Activated CD8-positive, alpha-beta memory T cell treated with anti-CD3 and anti-CD28 coated beads for 4 hours (primary cell): ENCODE measurements at places on chromosomes 4 and X.

DNA sequence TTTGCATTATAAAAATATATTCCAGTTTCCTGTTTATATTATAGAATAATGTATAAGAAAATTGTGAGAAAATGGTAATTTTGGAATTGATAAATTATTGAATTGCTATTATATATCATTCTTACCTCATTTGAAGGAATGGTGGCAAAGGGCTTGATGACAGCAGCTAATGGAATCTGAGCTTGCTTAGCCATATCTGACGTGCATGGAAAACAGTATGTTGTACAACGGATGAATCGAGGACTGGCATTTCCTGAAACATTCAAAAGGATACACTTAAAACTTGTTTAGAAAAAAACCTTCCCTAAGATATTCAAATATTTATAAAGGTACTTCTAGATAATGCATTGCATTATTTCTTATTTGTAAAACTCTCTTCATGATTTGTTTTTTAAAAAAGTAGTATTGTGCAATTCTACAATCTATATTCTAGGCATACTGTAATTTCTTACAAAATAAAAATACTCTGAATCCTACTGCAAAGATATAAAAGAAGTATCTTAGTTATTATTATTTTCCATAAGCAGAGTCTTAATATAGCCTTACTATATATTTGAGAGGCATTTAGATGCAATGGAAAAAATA is 38.3 kb downstream of the SEC24D start:
- no peak for DNase-seq

DNA sequence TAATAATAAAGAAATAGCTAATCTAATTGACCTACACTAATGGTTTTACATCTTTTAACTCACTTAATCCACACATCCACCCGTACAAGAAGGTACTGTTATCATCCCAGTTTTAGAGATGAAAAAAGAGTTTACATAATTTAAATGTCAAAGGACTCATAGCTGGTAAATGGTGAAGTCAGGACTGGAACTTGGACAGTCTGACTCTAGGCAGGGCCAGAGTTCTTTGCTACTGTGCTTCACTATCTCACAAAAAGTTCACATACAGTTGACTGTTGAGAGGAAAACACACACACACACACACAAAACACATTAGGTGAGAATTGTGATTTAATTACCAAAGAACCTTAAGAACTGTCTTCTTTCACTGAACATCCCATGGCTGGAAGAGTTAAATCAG is 71.2 kb upstream of the PRSS48 start:
- DNase-seq: no peak

DNA sequence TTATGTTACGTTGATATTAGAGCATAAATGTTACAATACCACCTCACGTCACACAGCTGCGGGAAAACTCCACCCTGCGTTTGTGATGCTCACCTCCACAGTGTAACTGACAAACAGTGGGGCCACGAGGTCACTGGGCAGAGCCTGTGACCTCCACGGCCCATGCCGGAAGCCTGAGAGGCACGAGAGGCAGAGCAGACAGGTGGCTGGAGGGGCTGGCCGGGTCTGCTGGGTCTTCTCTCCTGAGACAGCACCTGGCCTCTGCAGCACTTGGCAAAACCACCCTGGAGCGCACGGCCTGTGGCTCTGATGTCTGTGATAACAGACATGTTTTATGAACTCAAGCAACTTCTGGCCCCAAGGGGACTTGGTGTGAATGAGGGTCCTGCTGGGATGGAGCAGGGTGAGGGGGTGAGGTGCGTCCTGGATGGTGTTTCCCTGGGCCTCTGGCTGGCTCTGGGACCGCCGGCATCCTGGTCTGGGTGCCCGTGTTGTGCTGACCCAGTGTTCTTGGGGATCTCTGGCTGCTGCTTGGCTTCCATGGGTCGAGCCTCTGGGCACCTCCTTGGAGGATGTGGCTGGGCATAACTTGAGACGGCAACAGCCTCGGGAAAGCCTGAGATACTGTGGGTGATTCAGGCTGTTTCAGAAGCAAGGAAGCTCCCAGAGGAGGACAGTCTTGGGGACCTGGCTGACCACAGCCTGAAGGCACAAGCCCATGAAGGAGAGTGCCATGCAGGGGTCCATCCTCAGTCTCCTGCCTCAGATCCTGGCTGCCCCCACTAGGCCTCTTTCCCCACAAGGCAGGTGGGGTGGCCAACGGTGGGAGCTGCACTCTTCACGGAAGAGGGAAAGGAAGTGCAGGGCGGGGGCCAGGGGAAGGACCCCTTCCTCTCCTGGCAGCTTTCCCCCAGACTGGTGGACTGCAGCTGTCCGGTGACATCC is 19.7 kb downstream of the RNF212 start:
- DNase-seq: no peak

DNA sequence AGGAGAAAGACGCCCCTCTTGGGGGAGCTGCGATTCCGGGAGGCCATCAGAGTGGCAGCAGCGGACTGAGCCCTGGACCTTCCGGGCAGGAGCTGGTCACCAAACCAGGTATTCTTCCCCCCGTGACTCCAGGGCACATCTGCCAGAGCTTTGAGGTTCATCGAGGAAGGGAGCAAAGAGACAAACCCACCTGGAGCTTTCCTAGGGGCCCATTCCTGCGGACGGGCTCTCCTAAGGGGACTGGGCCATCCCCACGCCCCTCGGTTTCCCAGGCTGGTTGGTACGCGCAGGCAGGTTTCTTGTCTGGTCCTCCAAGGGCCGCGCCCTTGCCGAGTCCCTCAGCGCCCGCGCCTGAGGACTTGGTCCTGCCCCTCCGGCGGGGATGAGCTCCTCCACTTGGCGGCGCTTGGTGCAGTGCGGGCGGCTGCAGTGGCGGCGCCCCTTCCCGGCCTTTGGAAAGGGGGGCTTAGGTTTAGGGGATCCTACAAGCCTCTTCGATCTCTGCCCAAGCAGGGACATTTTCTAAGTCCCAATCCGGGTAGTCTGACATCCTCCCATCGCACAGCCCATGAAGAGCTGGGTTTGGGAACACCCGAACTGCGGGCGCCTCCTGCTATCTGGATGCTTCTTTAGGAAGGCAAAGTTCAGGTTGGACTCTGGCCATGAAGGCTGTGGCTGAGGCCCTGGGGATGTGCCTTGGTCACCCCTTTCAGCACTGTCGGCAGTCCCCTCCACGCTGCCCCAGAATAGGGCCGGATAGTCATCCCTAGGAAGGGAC is 538 bp downstream of the STBD1 start:
- no peak for DNase-seq

DNA sequence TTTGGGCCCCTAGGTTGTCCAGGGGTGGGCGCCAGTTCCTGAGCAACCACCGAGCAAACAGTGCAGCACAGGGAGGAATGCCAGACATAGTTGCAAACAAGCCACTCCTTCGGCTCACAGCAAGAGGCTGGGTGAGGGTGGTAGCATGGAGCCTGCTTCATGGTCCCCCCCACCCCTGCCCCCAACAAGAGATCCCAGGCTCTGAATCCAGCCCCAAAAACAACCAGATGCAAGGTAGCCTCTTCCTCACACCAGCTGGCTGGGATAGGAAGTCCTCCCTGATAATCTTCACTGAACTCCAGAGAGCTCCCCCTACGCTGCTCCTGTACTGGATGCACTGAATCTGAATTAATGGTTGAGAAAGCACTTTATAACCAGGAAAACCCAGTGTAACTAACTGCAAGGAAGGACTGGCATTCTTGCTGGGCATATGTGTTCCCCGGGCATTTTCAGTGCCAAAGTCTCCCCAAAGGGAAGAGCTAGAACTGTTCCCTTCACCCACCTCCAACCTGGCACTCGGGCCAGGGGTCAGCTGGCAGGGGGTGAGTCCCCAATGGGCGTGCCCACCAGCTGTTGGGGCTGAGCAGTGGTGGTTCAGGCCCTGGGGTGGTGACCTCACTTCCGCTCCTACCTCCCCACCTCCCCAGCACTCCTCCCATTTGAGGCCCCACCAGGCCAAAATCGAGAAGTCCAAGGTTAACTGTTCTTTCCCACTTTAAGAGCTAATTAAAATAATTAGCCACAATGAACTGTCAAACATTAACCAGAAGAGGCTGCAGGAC is 1.5 kb downstream of the ELF4 start:
- DNase-seq: no peak

GRCh38 chr4:44848466-44848865 is 122.1 kb upstream of the GNPDA2 start:
- no peak for DNase-seq

- no peak for DNase-seq
Measured at GRCh38 chr4:74364652-74365491, at the start of gene EREG. Gene EREG, plus strand, starts transcription at chr4:74365145. Its CDS starts 164 bp downstream, at chr4:74365309.

DNA sequence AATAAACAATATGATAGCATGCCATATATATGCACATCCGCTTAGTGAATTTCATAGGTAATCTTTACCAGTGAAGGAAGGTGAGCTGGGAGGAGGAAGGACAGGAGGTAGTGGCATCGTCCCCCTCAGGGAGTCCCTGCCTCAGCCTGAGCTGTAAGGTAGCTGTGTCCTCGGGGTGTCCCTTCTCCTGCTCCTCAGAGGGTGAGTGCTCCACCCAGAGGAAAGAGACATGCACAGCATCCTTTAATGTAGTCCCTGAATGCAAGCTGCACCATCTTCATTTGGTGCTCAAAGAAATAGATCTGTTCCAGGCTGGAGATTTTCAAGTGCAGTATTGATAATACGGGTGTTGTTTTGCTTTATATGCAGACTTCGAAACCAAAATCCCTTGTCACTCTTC is 330.4 kb upstream of the SFRP2 start:
- no peak for DNase-seq

GRCh38 chr4:155734065-155734464 is 24.8 kb upstream of the GUCY1B1 start:
- no peak for DNase-seq

DNA sequence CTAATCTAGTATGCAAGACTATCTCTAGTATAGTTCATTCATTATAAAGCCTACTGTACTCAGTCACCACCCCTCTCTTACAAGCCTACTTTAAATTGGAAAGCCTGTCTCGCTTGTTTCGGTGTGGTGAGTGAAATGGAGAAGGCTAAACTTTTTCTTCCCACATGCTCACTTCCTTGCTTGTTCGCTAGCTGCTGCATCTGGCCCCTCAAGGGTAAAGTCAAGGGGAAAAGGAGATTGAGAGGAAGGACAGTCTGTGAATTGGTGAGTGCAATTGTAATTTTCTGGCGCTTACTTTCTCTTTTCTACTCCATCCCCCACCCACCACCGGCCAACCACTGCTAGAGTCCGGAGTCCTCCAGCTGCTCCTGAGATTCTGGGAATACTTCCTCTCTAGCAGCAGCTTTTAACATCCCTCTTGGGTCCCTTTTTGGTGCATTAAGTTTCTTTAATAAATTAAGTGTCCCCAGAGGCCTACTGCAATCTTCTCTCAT is 12.1 kb upstream of the ARAP2 start:
- DNase-seq: no peak

DNA sequence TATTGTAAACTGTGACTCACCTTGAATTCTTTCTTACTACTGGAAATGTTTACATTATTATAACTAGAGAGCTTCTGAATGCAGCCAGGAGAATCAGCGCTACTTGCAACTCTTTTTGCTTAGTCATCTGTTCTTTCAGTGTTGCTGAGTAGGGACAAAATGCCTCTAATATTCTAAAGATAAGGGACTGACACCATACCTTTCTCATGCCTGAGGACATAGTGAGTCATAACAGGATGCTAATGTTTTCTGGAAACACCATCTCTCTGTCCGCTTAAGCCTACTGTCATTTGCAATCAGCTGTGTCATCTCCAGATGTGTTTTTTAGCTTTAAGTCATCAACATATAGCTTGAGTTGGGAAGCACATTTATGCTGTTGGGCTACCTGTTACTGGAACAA is 108.3 kb downstream of the QRFPR start:
- DNase-seq: no peak

- no peak for DNase-seq
Measured at GRCh38 chr4:3522651-3523050, 9.6 kb downstream of the LRPAP1 start.

GRCh38 chr4:25861280-25861950 is 1.4 kb downstream of the SEL1L3 start:
- DNase-seq: no peak

DNA sequence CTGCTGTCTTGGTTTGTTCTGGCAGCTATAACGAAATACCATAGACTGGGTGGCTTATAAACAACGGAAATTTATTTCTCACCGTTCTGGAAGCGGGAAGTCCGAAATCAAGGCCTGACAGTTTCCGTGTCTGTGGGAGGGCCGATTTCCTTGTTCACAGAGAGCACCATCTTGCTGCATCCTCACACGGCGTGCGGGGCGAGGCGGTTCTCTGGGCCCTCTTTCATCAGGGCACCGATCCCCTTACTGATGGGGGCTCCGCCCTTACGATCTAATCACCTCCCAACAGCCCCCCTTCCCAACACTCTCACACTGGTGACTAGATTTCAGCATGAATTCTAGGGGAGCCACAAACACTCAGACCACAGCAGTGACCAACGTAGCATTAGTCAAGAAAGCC is 578.3 kb upstream of the FAT1 start:
- DNase-seq: no peak

DNA sequence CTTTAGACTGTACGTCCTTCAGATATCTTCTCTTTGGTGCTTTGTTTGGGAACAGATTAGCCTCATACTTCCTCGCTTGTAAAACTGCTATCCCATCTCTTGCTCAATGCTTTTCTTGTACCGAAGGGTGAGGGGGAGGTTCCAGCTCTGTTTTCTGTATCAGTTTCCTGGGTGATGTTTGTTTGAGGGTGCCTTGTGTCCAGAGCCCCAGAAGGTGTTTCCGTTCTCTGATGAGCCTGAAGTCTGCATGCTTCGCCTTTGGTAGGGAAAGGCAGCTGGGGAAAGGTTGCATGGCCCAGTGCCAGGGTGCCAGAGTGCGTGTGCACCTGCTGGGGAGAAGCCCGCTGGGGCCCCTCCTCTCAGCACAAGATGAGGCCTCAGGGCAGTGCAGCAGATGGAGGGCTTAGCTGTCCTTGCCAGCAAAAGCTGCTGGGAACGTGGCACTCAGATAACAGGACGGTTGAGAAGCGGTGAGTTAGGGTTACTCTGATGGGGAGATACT is 73.7 kb downstream of the TBL1X start:
- DNase-seq: no peak

DNA sequence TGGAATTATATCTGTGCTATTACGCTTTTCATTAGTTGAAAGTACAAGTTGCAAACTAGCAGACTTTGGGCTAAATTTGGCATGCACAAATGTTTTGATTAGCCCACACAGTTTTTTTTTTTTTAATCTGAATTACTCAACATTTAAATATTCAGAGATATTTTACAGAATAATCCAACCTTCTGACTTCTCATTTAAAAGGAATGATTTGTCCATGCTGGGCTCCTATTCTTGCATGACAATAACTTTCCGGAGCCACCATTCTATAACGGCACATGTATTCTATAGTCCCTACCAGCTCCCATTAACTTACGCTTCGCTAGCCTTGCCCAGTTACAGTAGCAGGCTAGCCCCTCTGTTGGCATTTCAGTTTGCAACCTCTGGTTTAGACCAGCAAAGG is 219.3 kb upstream of the FTHL17 start:
- no peak for DNase-seq

GRCh38 chr4:55635282-55635681 is 816 bp downstream of the NMU start:
- DNase-seq: no peak

- DNase-seq: no peak
Measured at GRCh38 chrX:63702556-63702955, 82.5 kb downstream of the ARHGEF9 start.

DNA sequence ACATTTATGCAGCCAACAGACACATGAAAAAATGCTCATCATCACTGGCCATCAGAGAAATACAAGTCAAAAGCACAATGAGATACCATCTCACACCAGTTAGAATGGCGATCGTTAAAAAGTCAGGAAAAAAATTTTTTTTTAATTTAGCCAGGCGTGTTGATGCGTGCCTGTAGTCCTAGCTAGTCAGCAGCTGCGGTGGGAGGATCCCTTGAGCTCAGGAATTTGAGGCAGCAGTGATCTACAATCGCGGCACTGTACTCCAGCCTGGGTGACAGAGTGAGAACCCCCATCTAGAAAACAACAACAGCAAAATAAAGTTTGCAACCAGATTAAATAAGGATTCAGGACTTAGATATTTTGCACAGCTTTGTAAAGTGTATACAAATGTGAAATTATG is 65.7 kb upstream of the ALG13 start:
- DNase-seq: no peak
